ENCODE measurements at places on chromosomes 6 and 20.

GRCh38 chr6:138229072-138229471 lies 10.8 kb upstream of the PBOV1 start:
- no peaks in the 10 kb centered on the region for H3K4me1 ChIP-seq
- H3K4me3 ChIP-seq = no peak overlapping the region
- H3K36me3 ChIP-seq = no peaks in the 10 kb centered on the region
- no peak overlapping the region for H3K27ac ChIP-seq
- H3K27me3 ChIP-seq = no peaks in the 10 kb centered on the region

GRCh38 chr6:162618448-162619002 lies 109.0 kb downstream of the PRKN start:
- H3K27ac ChIP-seq = no peak overlapping the region
- no peaks in the 10 kb centered on the region for H3K4me1 ChIP-seq
- no peaks in the 10 kb centered on the region for H3K27me3 ChIP-seq
- no peak for DNase-seq
- H3K36me3 ChIP-seq = no peaks in the 10 kb centered on the region
- H3K4me3 ChIP-seq = no peak overlapping the region

- DNase-seq = no peak
- no peaks in the 10 kb centered on the region for H3K27me3 ChIP-seq
- H3K27ac ChIP-seq = no peak overlapping the region
Measured at GRCh38 chr6:149202952-149203351, 114.6 kb upstream of the TAB2 start.

GRCh38 chr6:48036316-48036715 lies 74.7 kb downstream of the PTCHD4 start:
- no peak overlapping the region for H3K27ac ChIP-seq
- no peak overlapping the region for H3K4me3 ChIP-seq
- no peaks in the 10 kb centered on the region for H3K4me1 ChIP-seq
- DNase-seq = no peak
- H3K27me3 ChIP-seq = no peaks in the 10 kb centered on the region

GRCh38 chr6:50600280-50600679 lies 113.0 kb upstream of the TFAP2D start:
- H3K4me1 ChIP-seq = no peaks in the 10 kb centered on the region
- no peak overlapping the region for H3K4me3 ChIP-seq
- H3K27me3 ChIP-seq = no peaks in the 10 kb centered on the region
- no peaks in the 10 kb centered on the region for H3K36me3 ChIP-seq
- DNase-seq = no peak

- H3K27me3 ChIP-seq = no peaks in the 10 kb centered on the region
- no peak overlapping the region for H3K27ac ChIP-seq
- no peaks in the 10 kb centered on the region for H3K36me3 ChIP-seq
- H3K4me1 ChIP-seq = no peaks in the 10 kb centered on the region
- no peak for DNase-seq
Measured at GRCh38 chr20:8943631-8944030, 125.3 kb upstream of the PLCB4 start.

DNA sequence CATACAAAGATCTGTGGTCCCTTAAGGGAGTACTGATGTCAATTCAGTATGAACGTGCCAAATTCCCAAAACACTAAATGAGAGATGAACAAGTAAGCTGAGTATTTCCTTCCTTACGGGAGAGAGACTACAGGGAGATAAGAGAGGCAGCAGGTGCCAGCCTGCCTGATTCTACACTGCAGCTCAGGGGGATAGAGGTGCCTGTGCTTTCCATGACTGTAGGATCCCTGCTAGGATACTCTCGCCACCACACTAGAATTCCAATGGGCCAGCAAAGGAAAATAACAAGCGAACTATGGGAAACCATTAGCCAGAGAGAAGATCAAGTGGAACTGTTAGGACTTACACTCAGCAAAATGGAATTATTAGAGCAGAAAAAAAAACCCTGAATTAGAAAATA lies 198.5 kb upstream of the BTBD3 start:
- no peaks in the 10 kb centered on the region for H3K4me1 ChIP-seq
- no peak overlapping the region for H3K4me3 ChIP-seq
- H3K27me3 ChIP-seq = no peaks in the 10 kb centered on the region
- no peaks in the 10 kb centered on the region for H3K36me3 ChIP-seq
- DNase-seq = no peak

GRCh38 chr20:12067686-12068085 lies 150.0 kb downstream of the BTBD3 start:
- H3K27me3 ChIP-seq = no peaks in the 10 kb centered on the region
- H3K4me3 ChIP-seq = no peak overlapping the region
- H3K27ac ChIP-seq = no peak overlapping the region
- no peaks in the 10 kb centered on the region for H3K4me1 ChIP-seq

GRCh38 chr20:8133310-8133768 lies 1.3 kb downstream of the PLCB1 start:
- H3K4me1 ChIP-seq = peaks cover 15% of the 10 kb centered on the region
- no peak overlapping the region for H3K27ac ChIP-seq
- H3K36me3 ChIP-seq = no peaks in the 10 kb centered on the region
- peak overlapping the region; percentile 57 for H3K4me3 ChIP-seq

GRCh38 chr6:159894991-159895390 lies 4.2 kb downstream of the MAS1 start:
- no peaks in the 10 kb centered on the region for H3K4me1 ChIP-seq
- peaks cover 5% of the 10 kb centered on the region for H3K27me3 ChIP-seq
- no peak overlapping the region for H3K4me3 ChIP-seq
- DNase-seq = no peak
- no peaks in the 10 kb centered on the region for H3K36me3 ChIP-seq

DNA sequence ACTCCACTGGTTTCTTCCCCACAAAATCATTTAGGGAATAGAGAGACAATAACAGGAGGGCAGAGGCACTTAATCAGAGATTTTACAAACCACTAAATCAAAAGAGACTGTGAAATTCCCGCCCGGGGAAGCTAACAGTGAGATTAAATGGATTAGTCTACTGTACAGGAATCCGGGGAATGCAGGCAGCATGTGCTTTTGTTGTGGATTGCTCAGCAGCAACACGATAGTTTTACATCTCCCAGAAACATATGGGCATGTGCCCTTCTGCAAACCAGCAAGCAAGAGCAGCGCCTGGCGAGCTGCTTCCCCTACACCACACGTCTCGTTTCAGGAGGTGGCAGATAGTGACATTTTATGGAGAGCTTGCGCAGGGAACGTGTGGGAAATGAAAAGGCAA lies 382.3 kb downstream of the CD83 start:
- H3K36me3 ChIP-seq = no peaks in the 10 kb centered on the region
- DNase-seq = no peak
- no peaks in the 10 kb centered on the region for H3K4me1 ChIP-seq
- no peak overlapping the region for H3K27ac ChIP-seq
- no peak overlapping the region for H3K4me3 ChIP-seq

DNA sequence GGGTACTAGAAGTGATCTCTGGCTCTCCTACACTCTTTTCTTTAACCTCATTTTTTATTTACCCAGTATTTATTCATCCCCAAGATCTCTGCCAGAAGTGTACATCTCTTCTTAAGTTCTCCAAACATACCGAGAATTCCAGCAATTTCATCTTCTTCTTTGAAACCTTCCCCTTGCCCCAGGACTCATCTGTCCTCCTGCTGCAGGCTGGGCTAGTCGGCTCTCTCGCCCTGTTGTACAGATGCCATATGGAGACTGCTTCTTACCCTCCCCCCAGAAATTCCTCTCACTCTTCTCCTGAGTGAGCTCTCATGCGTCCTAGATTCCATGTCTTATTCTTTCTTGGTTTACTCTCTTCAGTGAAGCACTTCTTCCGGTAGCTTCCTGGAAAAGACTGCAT lies 21.9 kb upstream of the PNRC1 start:
- no peaks in the 10 kb centered on the region for H3K27me3 ChIP-seq
- H3K4me1 ChIP-seq = no peaks in the 10 kb centered on the region
- no peak overlapping the region for H3K4me3 ChIP-seq
- H3K36me3 ChIP-seq = no peaks in the 10 kb centered on the region
- H3K27ac ChIP-seq = no peak overlapping the region
- no peak for DNase-seq

Measured in upper lobe of right lung (tissue), 1 donor.